SHP77 treated with DMSO at 0.1 percent for 48 hours (cell line): ENCODE measurements at places on chromosomes 7 and 10.
A peak's percentile ranks its signal among the peaks of the same experiment; 100 is the strongest.

GRCh38 chr7:47941136-47941844 lies 7.0 kb downstream of the PKD1L1 start:
- no peak for DNase-seq

- no peak for DNase-seq
Observed at GRCh38 chr10:44980309-44981171, 1.9 kb upstream of the DEPP1 start.

- no peak for DNase-seq
Observed at GRCh38 chr10:8563478-8563877, 509.0 kb downstream of the GATA3 start.

GRCh38 chr7:142482891-142483658 lies 225.2 kb upstream of the PRSS58 start:
- DNase-seq = no peak

- DNase-seq = no peak
Observed at GRCh38 chr10:88915781-88916180, 35.7 kb downstream of the STAMBPL1 start.

DNA sequence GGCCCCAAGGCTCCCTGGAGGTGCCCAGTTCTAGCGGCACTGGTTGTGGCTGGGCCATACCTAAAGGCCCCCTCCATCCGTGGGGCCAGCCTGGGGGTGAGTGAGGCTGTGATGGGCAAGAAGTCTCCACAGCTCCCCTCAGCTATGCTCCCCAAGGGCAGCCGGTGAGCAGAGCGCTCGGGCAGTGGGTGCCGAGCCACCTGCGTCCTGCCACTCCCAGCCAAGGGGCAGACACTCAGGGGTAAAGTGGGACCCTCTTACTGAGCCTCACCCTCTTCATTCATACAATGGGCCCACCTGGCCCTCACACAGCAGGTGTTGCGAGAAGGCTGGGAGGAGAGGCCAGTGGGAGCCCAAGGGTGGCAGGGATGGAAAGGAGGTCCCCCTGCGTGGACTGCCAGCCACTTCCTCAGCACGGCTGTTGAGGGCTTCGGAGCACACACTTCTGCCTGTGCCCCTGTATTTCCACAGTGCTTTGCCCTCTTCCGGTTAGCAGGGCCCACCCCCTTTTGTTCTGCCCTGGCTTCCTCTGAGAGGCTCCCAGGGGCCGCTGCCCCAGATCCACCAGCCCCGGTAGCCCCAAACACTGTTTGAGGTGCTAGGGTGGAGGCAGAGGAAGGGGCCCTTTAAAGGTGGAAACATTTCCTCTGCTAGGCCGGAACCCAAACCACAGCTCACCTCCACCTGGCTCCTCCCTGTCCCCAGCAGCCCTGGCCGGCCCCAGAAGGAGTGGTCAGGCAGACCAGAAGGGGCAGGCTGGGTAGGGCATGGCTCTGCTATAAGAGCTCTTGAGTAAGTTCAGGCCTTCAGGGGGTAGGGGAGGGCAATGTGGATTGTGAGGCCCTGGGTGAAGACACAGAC lies 16.4 kb upstream of the C10orf105 start:
- DNase-seq = no peak

GRCh38 chr10:15515202-15515601 lies 144.1 kb upstream of the FAM171A1 start:
- no peak for DNase-seq

GRCh38 chr10:116469437-116469836 lies 41.8 kb downstream of the PNLIPRP3 start:
- no peak for DNase-seq

DNA sequence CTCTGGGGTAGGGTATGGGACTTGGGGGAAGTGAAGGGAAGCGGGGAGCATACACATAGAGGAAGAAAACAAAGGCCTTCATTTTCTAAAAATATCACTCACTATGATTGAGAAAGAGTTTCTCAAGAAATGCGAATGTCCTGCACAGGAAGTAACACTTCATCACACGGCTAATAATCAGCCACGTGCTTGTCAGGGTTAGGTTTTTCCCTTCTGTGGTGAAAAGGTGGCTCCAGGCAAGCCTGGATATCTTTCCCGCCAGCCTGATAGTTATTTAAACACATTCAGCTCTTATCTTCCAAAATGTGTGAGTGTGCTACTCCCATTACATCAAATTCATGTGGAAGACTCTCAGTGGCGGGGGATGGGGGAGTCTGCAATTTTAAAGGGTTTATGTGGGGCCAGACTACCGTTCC lies 166.4 kb upstream of the ADO start:
- no peak for DNase-seq

DNA sequence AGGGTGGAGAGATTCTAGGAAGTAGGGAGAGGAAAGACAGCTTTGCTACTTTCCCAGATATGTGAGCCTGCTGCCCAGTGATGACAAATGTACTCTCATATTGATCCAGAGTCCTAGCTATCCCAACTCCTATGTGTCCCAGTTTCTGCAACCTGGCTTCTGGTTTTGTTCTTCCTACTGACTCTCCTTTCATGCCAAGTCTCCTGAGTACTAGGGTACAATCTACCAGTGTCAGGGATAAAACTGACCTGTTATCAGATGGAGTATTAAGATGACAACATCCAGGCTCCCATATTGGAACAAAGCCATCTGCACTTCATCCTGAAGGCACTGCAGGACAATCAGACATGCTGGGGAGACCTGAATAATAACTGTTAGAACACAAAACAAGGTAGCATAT lies 233.7 kb upstream of the PHYHIPL start:
- no peak for DNase-seq

DNA sequence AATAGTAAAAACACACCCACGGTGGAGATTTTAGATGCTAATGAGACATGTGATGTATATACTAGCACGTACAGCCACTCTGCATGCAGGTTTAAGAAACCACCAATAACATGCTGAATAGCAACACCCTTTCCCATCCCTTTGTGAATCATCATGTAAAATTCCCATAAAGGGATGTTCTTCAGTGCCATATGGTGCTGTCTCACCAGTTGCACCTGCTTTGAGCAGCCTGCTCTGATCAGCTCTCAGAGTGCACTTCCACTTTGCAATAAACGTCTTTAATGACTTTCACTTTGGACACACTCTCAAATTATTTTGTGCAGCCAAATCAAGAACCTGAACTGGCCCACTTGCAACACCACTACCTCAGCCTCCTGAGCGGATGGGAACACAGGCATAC lies 615.0 kb downstream of the ANKRD7 start:
- DNase-seq = no peak

- DNase-seq = peak; percentile 2
Observed at GRCh38 chr10:38157270-38157685, 63.1 kb downstream of the ZNF37A start.

GRCh38 chr10:1434202-1434601 lies 303.1 kb downstream of the ADARB2 start:
- DNase-seq = no peak

GRCh38 chr10:113228530-113228929 lies 278.5 kb downstream of the TCF7L2 start:
- no peak for DNase-seq

- DNase-seq = no peak
Observed at GRCh38 chr7:122056977-122057376, 87.1 kb downstream of the AASS start.

DNA sequence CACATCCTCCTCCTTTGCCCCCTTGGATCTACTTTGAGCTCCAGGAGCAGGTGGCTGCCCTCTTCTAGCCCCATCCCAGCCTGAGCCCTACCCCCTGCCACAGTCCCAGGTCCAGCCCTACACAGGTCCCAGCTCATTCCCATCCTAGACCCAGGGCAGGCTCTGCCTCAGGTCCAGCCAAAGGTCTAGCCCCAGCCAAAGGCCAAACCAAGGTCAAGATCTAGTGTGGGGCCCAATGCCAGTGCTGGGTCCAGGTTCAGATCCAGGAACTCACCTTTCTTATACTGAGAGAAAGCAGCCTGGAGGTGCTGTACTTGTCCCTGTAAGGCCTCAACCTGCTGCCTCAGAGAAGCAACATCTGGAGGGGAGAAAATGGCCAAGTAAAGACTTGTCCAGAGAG lies 8.5 kb downstream of the SFTPD start:
- no peak for DNase-seq

GRCh38 chr10:72303424-72304128 lies 29.9 kb downstream of the DDIT4 start:
- no peak for DNase-seq

DNA sequence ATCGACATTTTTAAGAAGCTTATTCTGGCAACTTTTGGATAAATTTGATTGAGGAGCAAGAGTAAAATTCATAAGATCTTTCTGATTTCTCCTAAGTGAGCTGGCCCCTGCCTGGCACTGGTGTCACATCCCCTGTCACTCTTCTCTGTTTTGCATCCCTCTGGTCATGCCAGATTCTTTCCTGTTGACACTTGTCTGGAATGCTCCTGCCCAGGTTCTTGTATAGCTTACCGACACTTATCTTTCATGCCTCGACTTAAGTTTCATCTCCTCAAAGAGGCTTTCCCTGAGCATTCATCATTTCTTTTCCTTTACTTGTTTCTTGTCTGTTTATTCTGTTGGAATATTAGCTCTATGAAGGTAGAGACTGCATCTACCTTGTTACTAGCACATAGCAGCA lies 22.2 kb upstream of the AASS start:
- no peak for DNase-seq

GRCh38 chr10:80163741-80164341 lies 31.3 kb downstream of the PLAC9 start:
- DNase-seq = no peak

DNA sequence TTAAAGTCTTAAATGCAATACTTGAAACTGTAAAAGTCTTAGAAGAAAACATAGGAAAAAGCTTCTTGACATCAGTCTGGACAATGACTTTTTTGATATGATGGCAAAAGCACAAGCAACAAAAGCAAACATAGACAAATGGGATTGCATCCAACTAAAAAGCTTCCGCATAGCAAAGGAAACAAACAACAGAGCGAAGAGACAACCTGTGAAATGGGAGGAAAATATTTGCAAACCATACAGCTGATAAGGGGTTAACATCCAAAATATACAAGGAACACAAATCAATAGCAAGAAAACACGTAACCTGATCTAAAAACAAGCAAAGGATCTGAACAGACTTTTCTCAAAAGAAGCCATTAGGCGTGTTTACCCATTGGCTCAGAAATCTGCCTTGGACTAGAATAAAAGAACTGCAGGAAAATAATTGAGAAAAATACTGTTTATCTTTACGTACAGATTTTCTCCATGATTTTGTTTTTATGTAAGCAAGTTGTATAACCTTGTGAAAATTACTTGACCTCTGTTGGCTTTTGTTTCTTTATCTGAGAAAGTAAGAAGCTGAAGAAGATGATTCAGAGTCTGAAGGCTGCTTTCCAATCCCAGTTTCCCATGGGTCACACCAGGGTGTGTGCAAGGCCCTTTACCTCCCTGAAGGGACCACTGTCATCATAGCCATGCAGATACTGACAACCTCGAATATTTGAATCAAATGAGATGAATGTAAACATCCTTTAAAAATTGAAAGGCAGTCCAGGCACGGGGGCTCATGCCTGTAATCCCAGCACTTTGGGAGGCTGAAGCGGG lies 99.1 kb upstream of the LANCL2 start:
- no peak for DNase-seq

- no peak for DNase-seq
Observed at GRCh38 chr10:25072786-25073185, 56.4 kb downstream of the THNSL1 start.

- no peak for DNase-seq
Observed at GRCh38 chr7:16205466-16205865, 215.9 kb downstream of the CRPPA start.

- DNase-seq = no peak
Observed at GRCh38 chr7:55251911-55252310, 113.2 kb upstream of the LANCL2 start.

- DNase-seq = no peak
Observed at GRCh38 chr7:4845740-4846142, 16.1 kb downstream of the PAPOLB start.

GRCh38 chr7:151226560-151226874 lies 488 bp downstream of the ABCF2 start:
- no peak for DNase-seq
